ENCODE measurements at places on chromosomes 4 and X.
A peak's percentile ranks its signal among the peaks of the same experiment; 100 is the strongest.

- DNase-seq = no peak
Observed at GRCh38 chr4:94686086-94686485, 71.7 kb upstream of the BMPR1B start.

DNA sequence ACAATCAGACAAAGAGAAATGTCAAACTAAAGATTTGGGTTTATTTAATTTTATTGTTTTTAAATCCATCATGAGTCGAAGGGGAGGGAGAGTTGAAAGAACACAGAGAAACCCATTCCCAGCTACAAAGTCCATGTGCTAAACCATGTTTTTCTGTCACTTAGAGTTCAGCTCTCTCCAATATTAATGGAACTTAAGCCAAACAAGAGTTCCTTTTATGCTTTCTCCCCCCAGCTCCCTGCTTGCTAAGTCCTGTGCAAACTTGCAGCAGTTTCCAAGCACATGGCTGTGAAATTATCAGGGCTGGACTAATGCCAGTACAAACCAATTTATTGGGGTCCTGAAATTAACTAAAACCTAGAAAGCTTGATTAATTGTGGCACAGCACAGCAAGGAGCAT lies 9.7 kb upstream of the CHRDL1 start:
- no peak for DNase-seq

GRCh38 chrX:17603196-17603595 lies 134.1 kb upstream of the SCML1 start:
- no peak for DNase-seq

GRCh38 chr4:53601251-53601764 lies 10.0 kb upstream of the LNX1 start:
- DNase-seq = no peak

GRCh38 chr4:108512615-108513505 lies 107.5 kb upstream of the RPL34 start:
- peak; percentile 48 for DNase-seq

- DNase-seq = no peak
Observed at GRCh38 chr4:152039023-152039481, 278.2 kb upstream of the GATB start.

GRCh38 chr4:20255823-20256222 lies 4.1 kb downstream of the SLIT2 start:
- no peak for DNase-seq

DNA sequence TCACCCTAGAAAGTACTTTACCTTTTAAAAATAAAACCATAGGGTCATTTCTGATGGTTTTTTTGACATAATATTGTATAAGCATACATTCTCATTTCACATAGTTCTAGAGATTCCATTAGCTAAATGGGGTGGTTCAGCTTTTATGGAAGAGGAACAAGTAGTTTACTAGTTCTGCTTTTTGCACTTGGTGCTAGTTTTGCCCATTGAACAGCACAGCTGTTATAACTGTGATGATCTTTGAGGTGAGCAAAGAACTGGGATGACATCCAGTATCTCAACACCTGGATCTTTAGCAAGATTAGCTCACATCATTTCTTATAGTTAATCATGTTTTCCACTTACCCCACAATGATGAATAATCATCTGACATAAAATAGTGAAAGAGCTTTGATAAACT lies 40.9 kb downstream of the MOB1B start:
- DNase-seq = no peak

DNA sequence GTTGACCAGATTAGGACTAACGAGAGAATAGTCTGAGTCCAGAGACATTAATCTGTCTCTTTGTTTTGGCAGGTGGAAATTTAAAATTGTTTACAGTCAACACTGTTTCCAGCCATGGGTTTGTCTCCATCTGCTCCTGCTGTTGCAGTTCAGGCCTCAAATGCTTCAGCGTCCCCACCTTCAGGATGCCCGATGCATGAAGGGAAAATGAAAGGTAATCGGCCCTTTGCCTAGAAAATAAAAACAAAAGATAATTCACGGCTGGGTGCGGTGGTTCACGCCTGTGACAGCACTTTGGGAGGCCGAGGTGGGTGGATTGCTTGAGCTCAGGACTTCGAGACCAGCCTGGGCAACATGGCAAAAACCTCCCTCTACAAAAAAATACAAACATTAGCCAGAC lies 815 bp downstream of the HCCS start:
- no peak for DNase-seq

DNA sequence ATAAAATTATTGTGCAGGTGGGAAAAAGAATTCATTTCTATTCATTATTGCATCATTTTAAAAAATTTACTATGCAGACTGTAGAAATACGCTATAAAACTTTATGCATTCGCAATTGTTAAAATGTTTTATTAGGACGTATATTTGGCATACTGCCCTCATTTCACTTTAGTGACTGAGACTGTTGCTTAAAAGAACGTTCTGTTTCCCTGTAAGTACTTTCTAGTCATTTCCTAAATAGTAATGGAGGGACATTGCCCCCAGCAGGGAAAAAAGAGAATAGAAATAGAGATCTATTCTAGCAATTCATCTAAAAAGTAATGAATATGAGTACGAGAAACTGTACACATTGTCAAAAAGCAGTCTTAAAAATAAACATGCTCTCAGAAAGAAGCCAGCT lies 1295.8 kb upstream of the TENM3 start:
- DNase-seq = no peak

DNA sequence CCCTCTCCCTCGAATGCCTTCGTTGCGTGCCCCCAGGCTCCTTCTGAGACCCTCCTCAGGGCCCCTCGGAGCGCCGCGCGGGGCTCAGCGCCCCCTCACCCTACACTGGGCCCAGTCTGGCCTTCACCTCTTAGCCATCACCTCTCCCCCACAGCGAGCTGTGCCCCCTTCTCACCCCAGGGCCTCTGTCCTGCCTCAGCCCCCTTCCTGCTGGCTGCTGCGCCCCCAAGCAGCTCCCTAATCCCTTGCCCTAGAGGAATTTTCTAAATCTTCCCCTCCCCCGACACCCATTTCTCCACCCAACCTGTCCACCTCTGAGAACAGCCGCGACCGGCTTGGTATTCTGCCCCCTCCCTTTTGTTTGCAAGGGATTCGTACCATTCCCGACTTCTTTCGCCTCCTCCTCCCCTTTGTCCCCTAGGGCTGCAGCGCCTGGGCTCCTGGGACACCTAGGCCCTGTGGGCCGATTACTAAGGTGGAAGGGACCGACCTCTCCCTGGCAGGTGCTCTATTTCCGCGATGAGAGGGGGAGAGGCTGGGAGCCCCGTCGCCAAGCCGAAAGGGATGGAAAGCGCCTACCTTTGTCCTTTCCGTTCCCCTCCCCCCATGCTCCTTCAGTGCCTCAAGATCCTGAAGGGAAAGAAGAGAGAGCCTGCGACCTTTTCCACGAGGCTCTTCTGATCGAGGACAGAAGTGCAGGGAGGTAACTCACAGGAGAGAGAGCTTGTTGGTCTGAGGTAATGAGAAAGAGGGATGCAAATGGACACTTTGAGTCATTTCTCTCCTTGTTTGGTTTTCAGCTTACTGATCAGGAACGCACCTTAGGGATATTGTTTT lies 10.9 kb downstream of the DLG3 start:
- DNase-seq = no peak

DNA sequence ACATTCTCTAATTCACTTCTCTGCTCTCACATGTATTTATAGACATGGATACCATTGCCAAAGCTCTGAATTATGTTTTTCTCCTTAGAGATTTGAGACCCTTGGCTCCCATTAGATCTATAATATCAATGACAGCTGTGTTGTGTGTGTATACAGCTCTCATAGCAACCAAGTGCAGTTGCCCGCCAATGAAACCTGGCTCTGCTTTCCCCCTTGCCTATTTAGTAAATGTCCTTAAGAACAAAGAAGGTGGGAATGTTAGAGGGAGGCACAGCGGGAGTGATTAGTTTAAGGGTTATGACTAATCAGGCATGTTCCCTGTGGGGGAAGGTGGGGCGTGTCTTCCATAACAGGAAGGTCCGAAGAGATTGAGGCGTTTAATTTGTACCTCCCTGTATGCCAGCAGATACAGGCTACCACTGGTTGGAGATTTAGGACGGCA lies 100.5 kb upstream of the TBC1D9 start:
- no peak for DNase-seq

DNA sequence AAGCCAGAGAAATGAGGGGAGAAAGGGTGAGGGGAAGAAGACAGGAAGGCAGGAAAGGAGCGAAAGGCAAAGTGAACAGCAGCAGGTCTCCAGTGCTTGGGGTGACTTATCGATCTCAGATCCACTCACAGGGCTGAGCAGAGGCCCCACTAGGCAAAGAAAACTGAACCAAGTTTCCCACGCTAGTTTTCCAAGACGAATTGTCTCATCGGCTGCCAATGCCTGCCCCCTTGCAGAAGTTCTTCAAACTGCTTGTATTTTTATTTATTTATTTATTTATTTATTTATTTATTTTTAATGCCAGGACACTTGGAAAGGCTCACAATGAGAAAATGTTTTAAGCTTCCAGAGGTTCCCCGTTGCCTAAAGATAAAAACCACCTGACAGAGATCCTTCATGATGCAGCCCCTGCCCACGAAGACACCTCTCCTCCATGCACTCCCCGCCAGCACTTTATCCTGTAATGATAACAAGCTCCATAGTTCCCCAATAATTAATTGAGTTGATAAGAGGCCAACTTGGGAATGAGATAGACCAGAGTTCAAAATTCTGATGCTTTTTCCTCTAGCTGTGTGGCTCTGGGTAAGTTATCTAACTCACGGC lies 43.2 kb downstream of the QDPR start:
- DNase-seq = no peak

GRCh38 chr4:79281566-79282359 lies 44.1 kb downstream of the NAA11 start:
- no peak for DNase-seq

- DNase-seq = no peak
Observed at GRCh38 chr4:151702256-151702655, 58.6 kb downstream of the GATB start.

GRCh38 chrX:153638436-153639176 lies 8.4 kb upstream of the DUSP9 start:
- no peak for DNase-seq

GRCh38 chrX:19272452-19272851 lies 71.3 kb upstream of the PDHA1 start:
- no peak for DNase-seq

DNA sequence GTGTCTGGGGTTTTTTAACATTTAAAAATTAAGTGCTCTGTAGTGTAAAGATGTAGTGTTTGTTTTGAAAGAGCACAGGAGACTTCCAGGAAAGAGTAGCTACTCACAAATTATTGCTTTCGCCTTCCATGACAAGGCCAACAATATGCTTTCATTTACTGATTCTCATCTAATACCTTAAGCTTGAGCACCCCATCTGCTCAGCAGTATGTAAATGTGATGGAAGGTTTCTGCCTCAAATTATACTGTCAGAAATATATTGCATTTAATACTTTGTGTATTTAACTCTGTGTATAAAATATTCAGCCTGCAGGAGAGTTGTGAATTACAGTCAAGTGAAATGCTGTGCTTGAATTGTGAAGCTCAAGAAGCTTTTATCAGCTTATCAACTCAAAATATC lies 296.3 kb upstream of the ATOH1 start:
- DNase-seq = no peak

DNA sequence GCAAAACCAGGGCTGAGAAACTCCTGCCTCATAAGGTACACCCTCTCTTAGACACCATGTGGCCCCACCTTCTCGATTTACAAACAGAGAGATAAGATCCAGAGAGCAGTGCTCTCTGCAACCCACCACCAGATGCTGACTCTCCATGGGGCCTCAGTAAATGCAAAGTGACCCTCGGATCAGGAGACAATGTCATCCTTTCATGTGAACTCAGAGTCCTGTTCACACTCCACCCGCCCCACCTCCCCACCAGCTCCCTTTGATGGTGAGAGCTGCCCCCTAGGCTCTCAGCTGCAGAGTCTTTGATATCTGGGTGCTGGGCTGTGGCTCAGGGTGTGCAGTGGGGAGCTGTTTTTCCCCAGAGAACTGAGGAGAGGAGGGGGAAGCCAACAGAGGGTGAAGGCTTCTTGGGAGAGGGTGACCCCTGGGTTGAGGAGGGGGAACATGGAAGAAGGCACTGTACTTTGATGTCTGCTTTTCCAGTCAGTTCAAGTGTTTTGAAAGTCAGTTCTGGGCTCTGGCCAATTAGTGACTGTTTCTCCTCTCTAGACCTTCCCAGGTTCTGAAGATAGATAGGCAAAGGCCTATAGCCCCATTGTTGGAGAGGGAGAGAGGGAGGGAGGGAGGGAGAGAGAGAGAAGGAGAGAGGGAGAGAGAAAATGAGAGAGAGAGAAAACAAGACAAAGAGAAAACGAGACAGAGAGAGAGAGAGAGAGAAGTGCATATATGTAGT lies 88.2 kb downstream of the SCD5 start:
- DNase-seq = no peak

DNA sequence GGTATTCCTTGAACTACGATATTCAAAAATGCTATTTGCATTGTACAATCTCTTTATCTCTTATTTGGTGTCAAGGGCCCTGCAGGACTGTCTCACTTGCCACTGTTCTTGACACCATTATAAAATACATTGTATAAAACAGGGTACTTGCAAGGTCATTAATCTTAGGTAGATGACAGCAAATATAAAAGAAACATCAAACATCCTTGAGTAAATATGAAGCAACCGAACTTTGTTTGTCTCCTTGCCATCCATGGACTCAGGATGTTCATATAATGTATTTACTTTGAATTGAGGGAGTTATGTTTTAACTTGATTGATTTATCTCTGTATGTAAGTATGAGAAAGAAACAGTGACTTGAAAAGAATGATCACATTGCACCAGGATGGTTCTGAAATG lies 87.3 kb downstream of the UGT2B4 start:
- no peak for DNase-seq

- no peak for DNase-seq
Observed at GRCh38 chr4:79850626-79851025, 222.4 kb downstream of the ANTXR2 start.

DNA sequence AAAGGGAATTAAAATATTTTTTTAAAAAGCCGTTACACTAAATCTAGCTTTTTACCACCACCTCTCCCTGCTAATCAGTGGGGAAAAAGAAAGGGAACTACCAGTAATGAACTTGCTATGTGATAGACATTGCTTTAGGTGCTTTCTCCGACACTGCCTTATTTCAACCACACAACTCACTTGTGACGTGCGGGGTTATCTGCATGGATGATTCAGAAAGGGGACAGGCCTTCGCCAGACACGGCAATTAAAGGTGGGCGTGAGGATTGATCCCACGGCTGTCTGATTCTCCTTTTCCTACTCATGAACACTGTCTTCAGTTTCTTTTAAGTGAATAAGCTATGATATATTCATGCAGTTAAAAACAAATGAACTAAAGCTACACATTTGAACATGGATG lies 882 bp upstream of the CXCR3 start:
- DNase-seq = no peak

DNA sequence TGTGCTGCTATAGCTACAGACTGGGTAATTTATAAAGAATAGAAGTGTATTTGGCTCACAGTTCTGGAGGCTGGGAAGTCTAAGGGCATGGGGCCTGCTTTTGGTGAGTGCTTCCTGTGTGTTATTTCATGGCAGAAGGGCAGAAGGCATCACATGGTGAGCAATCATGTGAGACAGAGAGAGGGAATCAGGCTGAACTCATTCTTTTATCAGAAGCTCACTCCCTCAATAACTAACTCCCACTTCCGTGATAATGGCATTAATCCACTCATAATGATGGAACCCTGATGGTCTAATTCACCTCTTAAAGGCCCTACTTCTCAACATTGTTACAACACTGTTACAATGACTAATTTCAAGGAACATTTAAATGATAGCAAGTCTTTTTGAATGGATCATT lies 129.4 kb downstream of the FAT4 start:
- no peak for DNase-seq

All from DMS79 (cell line).